Esophagus muscularis mucosa (tissue), 4 donors: ENCODE measurements at places on chromosomes 11 and 22. TPM values are rescaled to one million over a fixed set of nuclear protein-coding genes. Genes with fewer than 3 reads are reported as not detected.

TMPRSS5 gene
- 0.33 TPM for total RNA-seq

GRCh38 chr11:32088117-32088941 is 2.5 kb upstream of the RCN1 start:
- DNase-seq, result no peak

DNA sequence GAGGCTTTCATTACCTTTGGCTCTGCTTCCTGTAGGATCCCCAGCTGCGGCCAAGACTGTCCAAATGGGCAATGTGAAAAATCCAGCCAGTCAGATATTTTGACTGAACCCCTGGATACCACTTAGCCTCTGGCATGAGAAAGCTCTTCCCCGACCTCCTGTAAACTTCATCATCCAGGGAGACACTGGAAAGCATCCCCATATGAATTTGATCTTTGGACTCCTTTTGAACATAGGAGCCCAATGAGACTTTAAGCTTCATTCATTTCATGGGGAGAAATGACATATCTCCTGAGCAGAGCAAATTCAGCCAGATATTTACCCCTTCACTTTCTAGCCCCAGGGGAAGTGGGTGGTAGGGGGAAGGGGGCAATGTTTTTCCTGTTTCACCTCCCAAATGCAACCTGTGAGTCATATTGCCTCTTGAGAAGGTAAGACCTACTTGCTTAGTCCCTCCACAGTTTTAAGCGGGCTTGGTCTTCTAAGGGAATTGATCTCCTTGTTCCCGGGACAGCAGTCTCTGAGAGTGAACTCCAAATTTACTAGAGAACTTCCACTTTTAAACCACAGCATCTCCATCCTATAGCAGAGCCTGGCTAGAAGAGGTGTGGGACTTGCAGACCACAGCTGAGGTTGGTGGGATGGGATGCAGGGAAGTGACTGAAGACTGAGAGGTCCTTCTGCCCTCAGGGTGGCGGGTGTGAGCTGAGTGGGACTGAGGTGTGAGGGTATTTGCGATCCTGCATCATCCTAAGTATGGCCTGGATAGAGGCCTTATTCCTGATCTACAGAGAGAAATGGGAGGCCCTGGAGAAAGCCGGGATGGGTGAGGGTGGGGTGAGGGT is 20.3 kb upstream of the POU2AF1 start:
- DNase-seq, result no peak

APOA4 gene
- total RNA-seq, result not detected

DNA sequence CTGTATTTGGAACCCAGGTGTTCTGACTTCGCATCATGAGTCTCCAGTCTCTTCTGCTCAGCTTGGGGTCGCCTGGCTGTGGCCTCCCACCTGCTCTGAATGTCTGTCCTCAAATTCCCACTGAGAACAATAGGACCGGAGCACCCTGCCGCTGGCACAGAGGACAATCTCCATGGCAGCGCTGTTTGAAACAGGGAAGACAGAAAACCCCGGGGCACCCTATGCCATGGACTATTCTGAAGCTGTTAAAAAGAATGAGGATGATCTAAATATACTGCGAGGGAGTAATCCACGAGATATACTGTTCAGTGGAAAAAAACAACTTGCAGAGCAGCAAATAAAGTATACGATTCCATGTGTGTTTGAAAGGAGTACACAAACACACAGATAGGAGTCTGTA is 415.6 kb upstream of the NARS2 start:
- no peak for DNase-seq

DDT gene
- 166 TPM for total RNA-seq

GRCh38 chr22:47606426-47606825 is 844.0 kb downstream of the TBC1D22A start:
- no peak for DNase-seq
